Upper lobe of right lung (tissue), 1 donor: ENCODE measurements at places on chromosomes 7 and 10. TPM values are rescaled to one million over a fixed set of nuclear protein-coding genes. Genes with fewer than 3 reads are reported as not detected.

The SDK1 gene
- total RNA-seq = 10.4 TPM

- no peak overlapping the region for H3K4me3 ChIP-seq
- no peaks in the 10 kb centered on the region for H3K27me3 ChIP-seq
- peak overlapping the region; percentile 78 for H3K27ac ChIP-seq
- H3K4me1 ChIP-seq = peaks cover 73% of the 10 kb centered on the region
- peaks cover 13% of the 10 kb centered on the region for H3K36me3 ChIP-seq
- DNase-seq = no peak
Observed at GRCh38 chr10:44993922-44994751, 6.6 kb upstream of the ZNF22 start.

- DNase-seq = no peak
- no peak overlapping the region for H3K27ac ChIP-seq
- H3K4me3 ChIP-seq = no peak overlapping the region
Observed at GRCh38 chr10:25493122-25493893, 318.5 kb downstream of the GPR158 start.

The OPALIN gene
- total RNA-seq = not detected

DNA sequence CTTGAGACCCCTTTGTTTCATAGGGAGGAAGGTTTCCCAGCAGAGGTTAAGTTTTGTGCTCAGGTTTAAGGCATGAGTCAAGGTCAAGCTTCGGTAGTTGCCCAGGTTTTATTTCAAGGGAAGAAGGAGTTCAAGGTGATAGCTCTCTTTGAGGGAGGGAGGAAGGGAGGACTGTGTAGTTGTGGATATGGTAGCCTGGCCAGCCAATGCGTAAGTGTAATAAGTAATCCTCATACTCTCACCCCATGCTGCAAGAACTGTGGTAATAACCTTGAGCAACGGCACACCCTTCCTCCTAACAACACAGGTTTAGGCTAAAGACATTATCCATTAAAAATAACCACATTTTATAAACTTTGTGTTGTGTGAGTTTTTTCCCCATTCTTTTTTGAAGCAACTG lies 478.9 kb downstream of the KCNMA1 start:
- no peak overlapping the region for H3K4me3 ChIP-seq
- H3K27me3 ChIP-seq = peaks cover under 1% of the 10 kb centered on the region
- H3K27ac ChIP-seq = no peak overlapping the region
- no peaks in the 10 kb centered on the region for H3K4me1 ChIP-seq

DNA sequence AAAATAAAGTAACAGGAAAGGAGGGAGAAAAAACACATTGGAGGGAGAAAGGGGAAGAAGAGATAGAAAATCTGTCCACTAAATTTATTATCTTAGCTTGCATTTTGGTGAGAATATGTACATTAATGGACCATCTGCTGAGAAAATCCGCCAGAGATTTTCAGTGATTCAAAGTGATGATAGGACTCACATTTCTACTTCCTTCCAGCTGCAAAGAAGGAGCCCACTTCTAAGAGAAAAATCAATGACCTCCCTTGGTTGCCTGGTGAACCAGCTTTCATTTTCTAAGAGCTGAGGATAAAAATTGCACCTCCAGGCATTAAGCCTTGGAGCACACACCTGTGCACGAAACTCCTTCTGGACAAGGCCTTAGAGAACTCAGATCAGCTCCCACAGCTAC lies 404.3 kb downstream of the SFMBT2 start:
- DNase-seq = no peak
- no peak overlapping the region for H3K4me3 ChIP-seq
- H3K27ac ChIP-seq = no peak overlapping the region
- H3K27me3 ChIP-seq = no peaks in the 10 kb centered on the region
- no peaks in the 10 kb centered on the region for H3K36me3 ChIP-seq

GRCh38 chr7:24734306-24734705 lies 23.0 kb downstream of the GSDME start:
- no peaks in the 10 kb centered on the region for H3K27me3 ChIP-seq
- DNase-seq = no peak
- no peak overlapping the region for H3K27ac ChIP-seq
- H3K36me3 ChIP-seq = no peaks in the 10 kb centered on the region
- no peaks in the 10 kb centered on the region for H3K4me1 ChIP-seq

DNA sequence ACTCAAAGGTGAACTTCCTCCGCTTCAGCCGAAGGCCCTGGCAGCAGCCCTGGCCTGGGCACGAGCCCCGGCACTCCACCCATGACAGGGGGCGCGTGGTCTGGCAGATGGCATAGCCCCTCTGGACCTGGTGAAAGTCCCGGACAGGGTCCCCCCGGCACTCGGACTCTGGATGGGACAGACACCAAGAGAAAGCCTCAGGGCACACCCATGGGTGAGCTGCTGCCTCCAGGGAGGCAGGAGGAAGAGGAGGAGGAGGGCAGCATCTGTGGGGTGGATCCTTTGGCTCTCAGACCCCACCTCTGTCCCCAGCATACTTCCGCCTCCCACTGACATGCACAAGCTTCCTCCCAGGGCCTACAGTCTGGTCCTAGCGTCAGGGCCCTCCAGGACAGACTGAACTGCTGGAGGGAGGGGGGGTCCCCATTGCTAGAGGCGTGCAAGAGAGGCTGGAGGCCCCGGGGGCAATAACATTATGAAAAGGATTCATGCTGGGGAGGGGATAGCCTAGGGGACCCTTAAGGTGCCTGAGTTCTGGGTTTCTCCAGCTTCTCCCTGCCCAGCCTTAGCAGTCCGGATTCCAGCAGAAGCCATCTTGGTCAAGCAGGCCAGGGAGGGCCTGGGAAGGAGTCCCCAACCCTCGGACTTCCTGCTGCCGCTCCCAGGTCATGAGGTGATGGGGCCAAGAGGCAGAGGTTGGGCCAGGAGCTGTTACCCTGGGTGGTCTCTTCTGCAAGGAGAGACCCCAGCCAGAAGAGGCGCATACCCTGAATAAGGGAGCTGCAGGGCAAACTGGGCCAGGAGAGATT lies 169.3 kb downstream of the LCOR start:
- H3K4me1 ChIP-seq = no peaks in the 10 kb centered on the region
- no peak overlapping the region for H3K4me3 ChIP-seq
- H3K27me3 ChIP-seq = no peaks in the 10 kb centered on the region
- H3K27ac ChIP-seq = no peak overlapping the region
- DNase-seq = no peak

- peaks cover 38% of the 10 kb centered on the region for H3K4me1 ChIP-seq
- no peaks in the 10 kb centered on the region for H3K27me3 ChIP-seq
- H3K4me3 ChIP-seq = no peak overlapping the region
- peak overlapping the region; percentile 51 for H3K27ac ChIP-seq
- H3K36me3 ChIP-seq = no peaks in the 10 kb centered on the region
Observed at GRCh38 chr7:151426904-151427704, 12.8 kb downstream of the CRYGN start.

GRCh38 chr10:1744524-1744923 lies 7.2 kb upstream of the ADARB2 start:
- no peaks in the 10 kb centered on the region for H3K4me1 ChIP-seq
- H3K27ac ChIP-seq = no peak overlapping the region
- peaks cover 7% of the 10 kb centered on the region for H3K27me3 ChIP-seq
- DNase-seq = no peak
- no peak overlapping the region for H3K4me3 ChIP-seq
- no peaks in the 10 kb centered on the region for H3K36me3 ChIP-seq

The NDUFA5 gene
- total RNA-seq = 67.1 TPM

DNA sequence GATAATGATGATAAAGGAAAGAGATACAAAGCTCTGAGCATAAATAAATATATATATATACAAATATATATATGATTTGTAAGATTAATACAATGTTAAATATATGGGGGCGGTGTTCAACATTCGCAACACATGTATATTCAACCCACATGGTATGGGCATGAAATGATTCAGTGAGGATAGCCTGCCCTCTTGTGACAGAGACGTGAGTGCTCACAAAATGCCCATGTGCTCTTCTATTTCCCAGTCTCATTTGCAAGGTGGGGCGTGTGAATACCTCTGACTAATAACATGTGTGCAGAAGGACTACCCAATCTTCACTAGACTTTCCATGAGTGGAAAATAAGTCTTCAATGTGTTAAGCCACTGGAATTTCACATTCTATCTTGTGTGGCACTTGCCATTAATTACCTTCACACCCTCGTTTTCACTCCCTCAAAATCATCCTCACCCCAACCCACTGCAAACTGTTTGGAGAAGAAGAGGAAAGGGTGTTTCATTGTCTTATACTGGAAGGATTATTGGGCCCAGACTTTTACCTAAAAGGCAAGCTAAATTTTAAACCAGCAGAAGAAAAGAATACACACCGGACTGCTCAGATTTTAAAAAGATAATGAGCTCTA lies 26.9 kb downstream of the ASAH2 start:
- DNase-seq = no peak
- H3K4me3 ChIP-seq = no peak overlapping the region
- H3K36me3 ChIP-seq = no peaks in the 10 kb centered on the region
- H3K27me3 ChIP-seq = peaks cover 4% of the 10 kb centered on the region

DNA sequence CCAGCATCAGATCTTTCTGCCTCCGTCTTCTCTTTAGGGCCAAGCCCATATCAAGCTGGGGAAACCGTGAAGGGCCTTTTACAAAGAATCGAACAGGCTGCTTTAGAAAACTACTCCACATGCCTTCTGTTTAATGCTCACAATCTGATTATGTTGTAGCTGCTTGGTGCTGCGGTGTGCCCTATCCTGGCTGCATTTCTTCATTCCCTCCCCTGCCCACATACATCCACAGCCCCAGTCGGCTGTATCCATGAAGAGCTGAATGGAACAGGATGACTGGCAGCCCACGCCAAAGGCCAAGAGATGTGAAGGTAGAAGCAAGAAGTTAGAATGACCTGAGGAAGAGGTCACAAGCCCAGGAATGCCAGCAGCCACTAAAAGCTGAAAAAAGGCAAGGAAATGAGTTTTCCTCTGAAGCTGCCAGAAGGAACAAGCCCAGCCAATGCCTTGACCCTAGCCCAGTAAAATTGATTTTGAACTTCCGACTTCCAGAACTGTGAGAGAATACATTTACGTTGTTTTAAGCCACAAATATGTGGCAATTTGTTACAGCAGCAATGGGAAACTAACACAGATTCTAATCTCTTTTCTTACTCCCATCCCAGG lies 22.2 kb downstream of the TAS2R41 start:
- peaks cover 8% of the 10 kb centered on the region for H3K4me1 ChIP-seq
- H3K4me3 ChIP-seq = no peak overlapping the region
- peak overlapping the region; percentile 3 for H3K27ac ChIP-seq
- no peak for DNase-seq
- H3K36me3 ChIP-seq = no peaks in the 10 kb centered on the region

- H3K4me3 ChIP-seq = no peak overlapping the region
- no peak for DNase-seq
- no peaks in the 10 kb centered on the region for H3K27me3 ChIP-seq
- H3K4me1 ChIP-seq = no peaks in the 10 kb centered on the region
Observed at GRCh38 chr7:84535580-84536270, 341.1 kb upstream of the SEMA3A start.

DNA sequence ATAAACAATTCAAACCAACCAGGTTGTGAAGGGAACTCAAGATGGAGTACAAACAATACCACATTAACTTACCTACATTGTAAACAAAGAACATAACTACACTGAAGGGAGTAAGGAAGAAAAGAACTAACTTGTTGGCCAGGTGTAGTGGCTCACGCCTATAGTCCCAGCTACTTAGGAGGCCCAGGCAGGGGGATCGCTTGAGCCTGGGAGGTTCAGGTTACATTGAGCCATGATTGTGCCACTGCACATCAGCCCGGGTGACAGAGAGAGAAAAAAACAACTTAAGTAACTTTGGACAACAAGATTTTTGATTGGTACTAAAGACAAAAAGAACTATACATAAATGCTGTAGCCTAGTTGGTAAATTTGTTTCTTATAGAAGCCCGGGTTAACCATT lies 68.8 kb downstream of the TRIL start:
- no peaks in the 10 kb centered on the region for H3K4me1 ChIP-seq
- H3K27ac ChIP-seq = no peak overlapping the region
- H3K27me3 ChIP-seq = no peaks in the 10 kb centered on the region
- no peak overlapping the region for H3K4me3 ChIP-seq
- no peak for DNase-seq

The TFPI2 gene
- 7.1 TPM for total RNA-seq

The RPA3 gene
- total RNA-seq = 21.4 TPM

GRCh38 chr7:66810716-66811115 lies 70.2 kb downstream of the RABGEF1 start:
- no peak overlapping the region for H3K4me3 ChIP-seq
- peaks cover 56% of the 10 kb centered on the region for H3K36me3 ChIP-seq
- no peak for DNase-seq

- no peak overlapping the region for H3K27ac ChIP-seq
- no peak for DNase-seq
- H3K4me3 ChIP-seq = no peak overlapping the region
- H3K27me3 ChIP-seq = no peaks in the 10 kb centered on the region
- no peaks in the 10 kb centered on the region for H3K4me1 ChIP-seq
Observed at GRCh38 chr7:77655836-77656455, 40.3 kb upstream of the RSBN1L start.

DNA sequence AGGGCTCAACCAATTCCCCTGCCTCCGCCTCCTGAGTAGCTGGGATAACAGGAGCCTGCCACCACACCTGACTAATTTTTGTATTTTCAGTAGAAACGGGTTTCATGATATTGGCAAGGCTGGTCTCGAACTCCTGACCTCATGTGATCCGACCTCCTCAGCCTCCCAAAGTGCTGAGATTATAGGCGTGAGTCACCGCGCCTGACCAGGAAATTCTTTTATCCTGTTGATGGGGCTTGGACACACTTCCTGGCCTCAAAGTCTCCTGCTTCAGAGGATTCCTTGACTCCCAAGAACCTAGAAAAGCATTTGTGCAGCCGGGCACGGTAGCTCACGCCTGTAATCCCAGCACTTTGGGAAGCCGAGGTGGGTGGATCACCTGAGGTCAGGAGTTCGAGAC lies 16.2 kb downstream of the ZNF425 start:
- no peaks in the 10 kb centered on the region for H3K4me1 ChIP-seq
- no peaks in the 10 kb centered on the region for H3K36me3 ChIP-seq
- DNase-seq = no peak
- no peaks in the 10 kb centered on the region for H3K27me3 ChIP-seq
- H3K4me3 ChIP-seq = no peak overlapping the region

GRCh38 chr10:36448760-36449691 lies 676.4 kb upstream of the ANKRD30A start:
- no peak for DNase-seq
- H3K27ac ChIP-seq = no peak overlapping the region
- H3K4me1 ChIP-seq = no peaks in the 10 kb centered on the region

DNA sequence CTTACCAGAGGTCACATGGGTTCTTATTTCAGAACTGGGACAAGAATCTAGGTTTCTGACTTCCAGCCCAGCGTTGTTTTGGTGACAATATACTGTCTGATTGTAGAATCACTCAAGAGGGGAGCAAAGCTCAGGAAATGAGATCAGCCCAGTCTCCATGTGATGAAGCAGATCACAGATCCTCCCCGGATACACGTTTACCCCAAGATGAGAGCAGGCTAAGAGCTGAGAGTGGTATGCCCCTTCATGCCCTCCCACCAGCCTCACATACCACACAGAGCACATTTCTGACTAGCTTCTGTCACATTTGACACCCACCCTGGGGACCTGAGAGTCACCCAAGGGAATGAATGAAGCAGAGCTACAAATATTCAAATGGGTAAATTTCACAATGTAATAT lies 27.1 kb upstream of the PRKCQ start:
- H3K27ac ChIP-seq = no peak overlapping the region
- H3K36me3 ChIP-seq = no peaks in the 10 kb centered on the region
- no peak for DNase-seq
- H3K27me3 ChIP-seq = no peaks in the 10 kb centered on the region

GRCh38 chr7:1144269-1144771 lies 15.7 kb downstream of the ZFAND2A start:
- no peak overlapping the region for H3K4me3 ChIP-seq
- no peak for DNase-seq
- no peaks in the 10 kb centered on the region for H3K36me3 ChIP-seq
- H3K4me1 ChIP-seq = no peaks in the 10 kb centered on the region

- DNase-seq = no peak
- no peak overlapping the region for H3K4me3 ChIP-seq
- no peaks in the 10 kb centered on the region for H3K4me1 ChIP-seq
Observed at GRCh38 chr7:139523968-139524815, 707 bp downstream of the CLEC2L start.

The GSDME gene
- 13.4 TPM for total RNA-seq

The ELMO1 gene
- 53.8 TPM for total RNA-seq

The ALOX5 gene
- 128 TPM for total RNA-seq

The TBX20 gene
- total RNA-seq = not detected
